ENCODE measurements at places on chromosomes 1 and 21. TPM values are rescaled to one million over a fixed set of nuclear protein-coding genes. Genes with fewer than 3 reads are reported as not detected.
A peak's percentile ranks its signal among the peaks of the same experiment; 100 is the strongest.

DNA sequence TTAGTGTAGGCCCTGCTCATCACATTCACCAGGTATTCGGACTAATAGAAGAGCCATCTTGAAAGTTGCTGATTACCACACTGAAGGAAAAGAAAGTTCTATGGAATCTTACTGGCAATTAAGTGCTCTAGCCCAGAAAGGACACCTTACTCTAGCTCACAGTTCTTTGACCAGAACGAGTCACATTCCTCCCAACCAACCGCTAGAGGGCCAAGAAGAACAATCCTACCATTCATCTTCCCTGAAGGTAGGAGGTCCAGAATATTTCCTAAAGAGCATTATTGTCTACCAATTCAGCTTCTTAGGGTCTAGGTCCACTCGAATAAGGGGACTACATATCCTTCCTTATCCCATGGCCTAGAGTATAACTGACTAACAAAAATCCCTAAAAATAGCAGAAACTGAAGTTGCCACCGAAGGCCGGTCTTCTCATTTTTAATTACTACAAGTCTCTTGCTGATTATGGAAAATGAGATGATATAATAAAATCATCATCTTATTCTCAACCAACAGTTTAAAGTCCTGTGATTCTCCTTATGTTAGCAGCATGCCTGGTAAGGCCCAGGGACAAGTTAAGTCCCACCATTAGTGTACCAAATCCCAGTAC is 2.7 kb upstream of the FMO1 start:
- DNase-seq, result no peak
- H3K27me3 ChIP-seq, result peaks cover 49% of the 10 kb centered on the region
- H3K4me1 ChIP-seq, result peaks cover 6% of the 10 kb centered on the region
- H3K4me3 ChIP-seq, result no peak overlapping the region

DNA sequence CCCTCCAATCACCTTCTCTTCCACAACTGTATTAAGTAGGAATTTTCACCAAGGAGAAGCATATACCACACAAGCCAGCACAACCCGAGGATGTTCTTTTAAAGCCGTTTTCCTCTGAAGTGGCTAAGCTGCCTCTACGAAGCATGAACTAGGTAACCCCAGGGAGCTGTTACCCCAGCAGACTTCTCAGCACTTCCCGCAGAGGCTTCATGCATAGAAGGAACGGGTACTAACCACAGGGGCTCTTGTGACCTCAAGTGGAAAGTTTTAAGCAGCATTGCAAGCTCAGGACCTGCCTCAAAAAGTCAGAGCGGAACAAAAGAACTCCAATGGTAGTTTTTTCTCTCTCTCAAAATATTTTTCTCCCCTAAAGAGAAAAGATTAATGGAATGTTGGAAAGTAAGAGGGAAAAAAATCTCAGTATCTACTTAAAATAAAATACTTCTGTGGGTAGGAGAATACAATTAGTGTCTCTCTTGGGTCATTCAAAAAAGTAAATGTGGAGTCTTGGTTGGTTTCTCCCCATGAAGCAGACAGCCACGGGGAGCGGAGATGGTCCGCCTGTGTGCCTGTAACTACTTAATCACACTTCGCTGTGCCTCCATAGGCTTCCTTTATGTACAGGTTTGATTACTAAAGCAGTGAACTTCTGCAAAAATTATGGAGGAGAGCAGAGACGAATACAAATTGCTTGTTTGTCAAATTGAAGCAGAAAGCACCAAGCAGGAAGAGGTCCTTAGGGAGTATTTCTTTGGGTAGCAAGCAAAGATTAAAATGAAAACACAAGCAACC is 40.9 kb downstream of the STX6 start:
- peaks cover 49% of the 10 kb centered on the region for H3K36me3 ChIP-seq
- peak overlapping the region; percentile 39 for H3K4me3 ChIP-seq
- H3K27ac ChIP-seq, result peak overlapping the region; percentile 84
- no peak for DNase-seq
- H3K4me1 ChIP-seq, result peaks cover 29% of the 10 kb centered on the region

PTAFR gene
- 0.08 TPM for total RNA-seq

KRTAP12-3 gene
- total RNA-seq, result not detected

SPRR1A gene
- not detected for total RNA-seq

Measured in osteocyte (in vitro differentiated cells).